ENCODE measurements at places on chromosomes 7 and 10. TPM values are rescaled to one million over a fixed set of nuclear protein-coding genes. Genes with fewer than 3 reads are reported as not detected.

DNA sequence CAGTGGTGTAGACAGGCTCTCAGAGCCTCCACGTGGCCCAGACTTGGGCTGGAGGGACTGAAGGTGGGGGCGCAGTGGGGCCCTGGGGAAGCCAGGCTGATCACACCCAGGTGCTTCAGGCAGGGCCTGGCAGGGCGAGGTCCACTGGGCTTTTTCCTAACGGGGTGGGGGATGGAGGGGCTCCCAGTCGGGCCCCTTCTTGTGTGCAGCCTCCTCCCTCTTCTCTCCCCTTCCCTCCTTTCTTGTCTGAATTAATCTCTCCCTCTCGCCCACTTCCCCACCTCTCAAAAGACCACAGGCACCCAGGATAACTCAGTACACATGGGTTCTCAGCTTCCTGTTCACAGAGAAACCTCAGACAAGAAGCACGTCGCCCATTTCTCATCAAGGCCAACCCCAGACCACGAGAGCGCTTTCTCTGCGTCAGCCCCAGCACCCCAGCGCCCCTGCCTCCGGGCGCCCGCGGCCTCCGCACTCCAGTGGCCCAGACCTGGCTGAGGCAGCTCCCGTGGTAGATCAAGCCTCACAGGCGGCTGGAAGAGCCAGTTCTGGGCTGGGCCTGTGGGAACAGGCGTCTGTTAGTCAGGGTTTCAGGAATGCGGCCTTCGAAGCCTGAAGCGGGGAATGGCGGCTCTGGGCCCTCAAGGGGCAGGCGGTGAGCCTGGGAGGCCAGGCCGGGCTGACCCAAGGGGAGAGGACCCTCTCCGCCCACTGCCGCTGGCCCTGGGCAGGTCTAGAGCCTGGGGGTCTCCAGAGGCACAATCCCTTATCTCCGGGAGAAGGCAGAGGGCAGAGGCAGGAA, 50.6 kb downstream of the PWWP2B start:
- peak overlapping the region; percentile 97 for H3K27ac ChIP-seq
- H3K36me3 ChIP-seq, result peaks cover 7% of the 10 kb centered on the region
- H3K4me1 ChIP-seq, result peaks cover 32% of the 10 kb centered on the region
- peak; percentile 88 for DNase-seq
- peak overlapping the region; percentile 41 for H3K4me3 ChIP-seq

Gene CTAGE15
- 2.8 TPM for total RNA-seq

GRCh38 chr10:52308251-52309031, 5.6 kb upstream of the DKK1 start:
- peak overlapping the region; percentile 65 for H3K4me3 ChIP-seq
- H3K4me1 ChIP-seq, result peaks cover 12% of the 10 kb centered on the region
- peak; percentile 67 for DNase-seq
- no peaks in the 10 kb centered on the region for H3K36me3 ChIP-seq
- peak overlapping the region; percentile 43 for H3K27ac ChIP-seq

DNA sequence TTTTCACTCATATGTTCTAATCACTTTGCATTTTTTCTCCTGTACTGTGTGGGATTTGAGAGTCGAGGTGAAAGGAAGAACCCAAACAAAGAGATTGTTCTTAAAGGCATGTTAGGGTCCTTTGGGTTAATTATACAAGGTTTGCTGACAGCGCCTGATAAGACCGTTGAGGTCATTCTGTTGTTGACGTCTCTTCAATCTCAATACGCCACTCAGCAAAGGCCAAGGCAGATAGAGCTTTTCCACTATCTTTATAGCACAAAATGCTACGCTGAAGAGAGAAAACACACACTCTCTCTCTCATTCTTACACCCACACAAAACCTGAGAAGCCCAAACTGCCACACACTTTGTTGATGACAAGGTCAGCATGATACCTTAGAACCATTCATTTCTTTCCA, 228.7 kb downstream of the CNTNAP2 start:
- no peaks in the 10 kb centered on the region for H3K36me3 ChIP-seq
- no peak overlapping the region for H3K27ac ChIP-seq
- no peaks in the 10 kb centered on the region for H3K4me1 ChIP-seq
- H3K4me3 ChIP-seq, result no peak overlapping the region

GRCh38 chr7:15628876-15629275, 57.6 kb downstream of the MEOX2 start:
- H3K4me1 ChIP-seq, result no peaks in the 10 kb centered on the region
- H3K27ac ChIP-seq, result no peak overlapping the region
- no peak overlapping the region for H3K4me3 ChIP-seq
- DNase-seq, result no peak
- H3K36me3 ChIP-seq, result no peaks in the 10 kb centered on the region
- peaks cover 44% of the 10 kb centered on the region for H3K27me3 ChIP-seq

GRCh38 chr10:44206127-44206818, 178.6 kb downstream of the CXCL12 start:
- DNase-seq, result no peak
- H3K36me3 ChIP-seq, result no peaks in the 10 kb centered on the region
- H3K4me1 ChIP-seq, result no peaks in the 10 kb centered on the region
- H3K4me3 ChIP-seq, result no peak overlapping the region
- no peak overlapping the region for H3K27ac ChIP-seq

DNA sequence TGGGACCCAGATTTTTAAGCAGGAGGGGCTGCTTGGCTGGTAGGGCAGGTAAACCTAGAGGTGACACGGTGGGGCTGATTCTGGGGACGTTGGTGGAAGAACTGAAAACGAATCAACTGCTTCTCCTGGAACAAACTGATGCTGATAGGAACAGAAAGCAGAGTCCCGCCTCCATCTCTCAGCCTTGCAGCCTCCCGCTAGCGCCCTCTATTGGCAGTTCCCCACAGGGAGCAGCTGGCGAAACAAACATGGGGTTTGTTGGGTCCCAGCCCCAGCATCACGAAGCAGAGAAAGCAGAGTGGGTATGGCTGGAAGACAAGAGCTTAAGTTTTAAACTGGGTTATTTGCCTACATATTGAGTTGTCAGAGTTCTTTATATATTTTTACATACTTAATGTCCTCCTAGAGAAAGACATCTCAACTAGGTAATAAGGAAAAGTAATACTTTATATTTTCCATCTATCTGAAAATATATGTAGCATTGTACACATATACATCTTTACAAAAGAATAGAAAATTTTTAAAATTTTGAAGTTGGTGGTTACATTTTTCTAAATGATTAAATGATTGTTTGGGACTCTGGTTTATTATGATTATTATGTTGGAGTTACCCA, 42.3 kb upstream of the FOXI2 start:
- H3K4me3 ChIP-seq, result no peak overlapping the region
- H3K4me1 ChIP-seq, result no peaks in the 10 kb centered on the region
- peaks cover 29% of the 10 kb centered on the region for H3K27me3 ChIP-seq
- DNase-seq, result peak; percentile 68
- no peak overlapping the region for H3K27ac ChIP-seq

Gene GIMAP8
- total RNA-seq, result not detected

DNA sequence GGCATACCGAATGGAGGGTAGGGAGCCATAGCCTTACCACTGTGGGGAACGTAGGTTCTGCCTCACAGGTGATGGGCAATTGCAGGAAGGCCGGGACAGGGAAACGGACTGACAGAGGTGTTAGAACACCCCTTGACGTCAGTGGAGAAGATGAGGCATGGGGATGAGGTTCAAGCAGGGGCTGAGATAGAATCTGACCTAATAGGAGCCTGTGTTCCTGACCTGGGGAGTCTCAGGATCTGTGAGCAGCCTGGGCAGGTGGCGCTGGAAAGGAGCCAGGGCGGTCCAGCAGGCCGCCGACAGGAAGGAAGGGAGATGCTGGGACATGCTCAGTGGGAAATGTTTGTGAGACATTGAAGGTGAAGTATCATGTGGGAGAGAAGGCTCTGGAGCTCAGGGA, 109.4 kb downstream of the WDFY4 start:
- peaks cover 8% of the 10 kb centered on the region for H3K4me1 ChIP-seq
- H3K27ac ChIP-seq, result no peak overlapping the region
- H3K36me3 ChIP-seq, result no peaks in the 10 kb centered on the region

DNA sequence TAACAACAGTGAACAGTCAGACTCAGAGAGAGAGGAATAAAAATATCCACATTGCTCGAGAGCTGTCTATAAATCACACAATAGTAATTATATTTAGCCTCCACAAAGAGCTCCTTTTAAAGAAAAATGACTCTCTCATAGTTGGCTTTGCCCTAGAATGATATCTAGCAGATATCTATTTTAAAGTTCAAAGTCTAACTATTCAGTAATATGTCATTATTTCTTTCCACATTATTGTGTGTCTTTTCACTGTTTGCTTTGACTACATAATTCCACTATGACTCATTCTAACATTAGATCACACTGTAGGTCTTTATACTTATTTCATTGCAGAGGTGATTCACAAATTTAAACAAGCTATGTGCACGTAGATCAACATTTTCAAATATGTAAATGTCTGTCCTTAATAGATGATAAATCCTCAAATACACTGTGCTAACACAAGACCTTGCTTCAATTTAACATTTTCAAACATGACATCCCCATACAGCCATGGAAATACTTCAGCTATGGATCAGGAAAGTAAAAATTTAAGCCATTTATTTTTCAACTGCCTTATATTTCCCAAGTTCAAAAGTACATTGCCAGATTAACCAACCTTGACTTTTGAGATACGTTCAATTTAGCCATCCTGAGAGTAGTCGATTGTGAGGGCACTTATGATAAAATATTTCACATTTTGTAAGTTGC, 99.9 kb upstream of the AKR1E2 start:
- peaks cover 12% of the 10 kb centered on the region for H3K4me1 ChIP-seq
- H3K27ac ChIP-seq, result peak overlapping the region; percentile 91
- no peak overlapping the region for H3K4me3 ChIP-seq
- peak; percentile 65 for DNase-seq

Gene GATA3
- total RNA-seq, result 13.1 TPM

DNA sequence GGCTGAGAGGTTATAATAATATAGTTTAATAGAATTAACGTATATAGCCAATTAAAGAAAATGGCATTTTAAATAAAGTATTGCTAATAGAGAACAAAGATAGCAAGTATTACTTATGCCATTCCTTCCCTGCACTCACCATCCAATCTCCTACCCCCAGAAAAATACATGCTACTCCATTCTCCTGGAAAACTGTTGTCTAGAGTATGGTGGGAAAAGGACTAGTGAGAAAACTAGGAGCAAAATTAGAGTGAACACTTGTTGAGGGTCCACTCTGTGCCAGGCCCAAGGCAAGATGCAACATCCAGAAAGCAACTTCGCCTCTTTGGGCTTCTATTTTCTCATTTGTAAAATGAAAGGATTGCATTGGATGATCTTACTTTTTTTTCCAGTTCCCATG, 149.1 kb downstream of the CPED1 start:
- H3K27ac ChIP-seq, result no peak overlapping the region
- H3K4me3 ChIP-seq, result no peak overlapping the region
- no peak for DNase-seq

- no peak overlapping the region for H3K4me3 ChIP-seq
- no peaks in the 10 kb centered on the region for H3K27me3 ChIP-seq
- peaks cover 14% of the 10 kb centered on the region for H3K4me1 ChIP-seq
- no peak overlapping the region for H3K27ac ChIP-seq
- peaks cover 55% of the 10 kb centered on the region for H3K36me3 ChIP-seq
- no peak for DNase-seq
These were observed 22.3 kb downstream of the ZNF783 start for GRCh38 chr7:149284343-149284742.

Gene GRM3
- total RNA-seq, result not detected

GRCh38 chr7:127512663-127513062, 72.7 kb downstream of the GCC1 start:
- H3K36me3 ChIP-seq, result no peaks in the 10 kb centered on the region
- no peak overlapping the region for H3K4me3 ChIP-seq
- H3K27ac ChIP-seq, result no peak overlapping the region
- H3K27me3 ChIP-seq, result peaks cover 65% of the 10 kb centered on the region
- H3K4me1 ChIP-seq, result no peaks in the 10 kb centered on the region

DNA sequence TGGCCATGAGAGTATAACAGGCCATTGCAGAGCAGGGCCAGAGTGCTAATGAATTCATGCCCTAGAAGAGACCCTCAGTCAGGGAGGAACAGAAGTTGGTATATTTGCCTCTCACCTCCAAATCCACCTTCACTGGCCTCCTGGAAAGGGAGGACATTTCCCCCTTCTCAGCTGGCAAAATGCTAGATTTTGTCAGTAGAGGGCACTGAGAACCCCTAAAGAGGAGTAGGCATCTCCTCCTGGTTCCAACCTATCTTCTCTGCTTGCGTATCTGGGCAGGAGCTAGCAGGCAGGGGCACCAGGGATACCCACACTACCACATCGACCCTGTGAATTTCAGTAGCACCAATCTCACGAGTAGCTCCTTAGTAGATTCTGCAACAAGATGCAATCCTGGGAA, 79.8 kb upstream of the GHITM start:
- peak; percentile 13 for DNase-seq
- no peaks in the 10 kb centered on the region for H3K27me3 ChIP-seq
- no peak overlapping the region for H3K27ac ChIP-seq
- H3K36me3 ChIP-seq, result no peaks in the 10 kb centered on the region

Gene ANKRD30A
- not detected for total RNA-seq

GRCh38 chr7:13702251-13702650, 287.2 kb downstream of the ETV1 start:
- H3K27me3 ChIP-seq, result no peaks in the 10 kb centered on the region
- no peak overlapping the region for H3K4me3 ChIP-seq
- H3K4me1 ChIP-seq, result no peaks in the 10 kb centered on the region

DNA sequence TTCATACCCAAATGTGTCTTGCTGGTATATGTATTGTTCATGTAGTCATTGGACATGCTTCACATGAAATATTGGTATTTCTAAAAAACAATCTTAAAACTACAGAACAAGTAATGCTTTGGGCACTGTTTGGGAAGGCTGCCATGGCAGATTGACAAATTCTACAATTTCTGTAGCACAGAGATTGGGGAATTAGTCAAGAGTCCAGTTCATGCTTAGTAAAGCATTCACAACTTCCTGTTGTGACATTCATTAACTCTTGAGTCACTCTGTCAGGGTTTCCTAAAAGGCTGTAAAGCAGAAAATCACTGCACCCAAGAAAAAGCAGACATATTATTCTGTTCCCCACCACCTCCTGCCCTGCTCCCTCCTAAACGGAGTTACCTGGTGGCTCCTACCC, 398.9 kb downstream of the PHTF2 start:
- no peaks in the 10 kb centered on the region for H3K36me3 ChIP-seq
- H3K4me3 ChIP-seq, result no peak overlapping the region
- H3K4me1 ChIP-seq, result no peaks in the 10 kb centered on the region
- DNase-seq, result peak; percentile 21

Gene FAM180A
- total RNA-seq, result not detected

- H3K27me3 ChIP-seq, result no peaks in the 10 kb centered on the region
- H3K4me3 ChIP-seq, result peak within 1 kb of the TSS; percentile 82
- peaks cover 60% of the 10 kb centered on the region for H3K4me1 ChIP-seq
These were observed at the start of gene DUSP5 for GRCh38 chr10:110497438-110498086. TSS of gene DUSP5 (plus strand) at chr10:110497907. CDS start at chr10:110498122, 215 bp downstream.

Gene RASSF4
- 0.22 TPM for total RNA-seq

GRCh38 chr7:92997152-92997551, 120.6 kb downstream of the SAMD9 start:
- H3K4me1 ChIP-seq, result peaks cover 6% of the 10 kb centered on the region
- H3K36me3 ChIP-seq, result no peaks in the 10 kb centered on the region
- H3K27me3 ChIP-seq, result no peaks in the 10 kb centered on the region
- no peak overlapping the region for H3K4me3 ChIP-seq
- DNase-seq, result no peak

DNA sequence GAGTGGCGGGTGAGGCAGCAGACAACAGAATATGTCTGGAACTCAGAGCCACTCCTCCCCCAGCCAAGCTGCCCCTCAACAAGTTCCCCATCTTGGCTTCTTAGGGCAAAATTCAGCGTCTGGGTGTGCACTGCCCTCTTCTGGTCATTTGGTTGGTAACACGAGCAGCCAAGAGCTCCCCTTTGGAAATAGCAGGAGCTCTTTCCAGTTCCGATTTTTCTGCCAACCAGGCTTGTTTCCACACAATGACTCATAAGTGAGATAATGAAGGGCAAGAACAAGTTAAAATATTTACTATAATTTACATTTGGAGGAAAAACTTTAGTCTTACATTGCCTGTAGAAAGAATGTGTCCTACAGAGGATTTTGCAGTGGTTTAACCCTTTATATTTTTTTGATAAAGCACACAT, 70.5 kb downstream of the ADCYAP1R1 start:
- DNase-seq, result peak; percentile 83
- peaks cover 34% of the 10 kb centered on the region for H3K27me3 ChIP-seq
- H3K36me3 ChIP-seq, result no peaks in the 10 kb centered on the region
- H3K4me3 ChIP-seq, result no peak overlapping the region

Gene NCAPG2
- 10.5 TPM for total RNA-seq
